ENCODE measurements at places on chromosomes 16 and 17.

- DNase-seq: no peak
Measured at GRCh38 chr17:34710226-34710625, 130.8 kb downstream of the TMEM132E start.

- DNase-seq: peak; percentile 70
Measured at GRCh38 chr16:67150047-67150832, 558 bp downstream of the B3GNT9 start.

GRCh38 chr17:65388911-65389310 lies 172.5 kb downstream of the AXIN2 start:
- no peak for DNase-seq

DNA sequence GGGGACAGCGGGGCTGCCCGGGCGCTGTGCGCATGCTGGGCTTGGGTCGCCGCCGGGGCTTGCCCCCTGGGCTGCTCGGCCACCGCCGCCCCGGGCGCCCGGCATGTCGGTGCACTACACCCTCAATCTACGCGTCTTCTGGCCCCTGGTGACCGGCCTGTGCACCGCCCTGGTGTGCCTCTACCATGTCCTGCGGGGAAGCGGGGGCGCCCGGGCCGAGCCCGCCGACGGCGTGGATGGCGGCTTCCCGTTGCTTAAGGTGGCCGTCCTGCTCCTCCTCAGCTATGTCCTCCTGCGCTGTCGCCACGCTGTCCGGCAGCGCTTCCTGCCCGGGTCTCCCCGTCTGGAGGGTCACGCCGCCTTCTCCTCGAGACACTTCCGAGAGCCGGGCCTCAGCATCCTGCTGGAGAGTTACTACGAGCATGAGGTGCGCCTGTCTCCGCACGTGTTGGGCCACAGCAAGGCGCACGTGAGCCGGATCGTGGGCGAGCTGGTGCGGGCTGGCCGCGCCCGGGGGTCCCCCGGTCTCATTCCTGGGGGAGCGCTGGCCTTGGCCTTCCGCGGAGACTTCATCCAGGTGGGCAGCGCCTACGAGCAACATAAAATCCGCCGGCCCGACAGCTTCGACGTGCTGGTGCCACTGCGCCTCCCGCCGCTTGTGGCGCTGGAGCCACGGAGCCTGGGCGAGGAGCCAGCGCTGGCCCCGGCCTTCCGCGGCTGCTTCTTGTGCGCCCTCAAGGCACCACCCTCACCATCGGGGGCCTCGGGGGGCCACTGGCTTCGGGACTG lies 789 bp downstream of the ITPRIPL2 start:
- peak; percentile 51 for DNase-seq

DNA sequence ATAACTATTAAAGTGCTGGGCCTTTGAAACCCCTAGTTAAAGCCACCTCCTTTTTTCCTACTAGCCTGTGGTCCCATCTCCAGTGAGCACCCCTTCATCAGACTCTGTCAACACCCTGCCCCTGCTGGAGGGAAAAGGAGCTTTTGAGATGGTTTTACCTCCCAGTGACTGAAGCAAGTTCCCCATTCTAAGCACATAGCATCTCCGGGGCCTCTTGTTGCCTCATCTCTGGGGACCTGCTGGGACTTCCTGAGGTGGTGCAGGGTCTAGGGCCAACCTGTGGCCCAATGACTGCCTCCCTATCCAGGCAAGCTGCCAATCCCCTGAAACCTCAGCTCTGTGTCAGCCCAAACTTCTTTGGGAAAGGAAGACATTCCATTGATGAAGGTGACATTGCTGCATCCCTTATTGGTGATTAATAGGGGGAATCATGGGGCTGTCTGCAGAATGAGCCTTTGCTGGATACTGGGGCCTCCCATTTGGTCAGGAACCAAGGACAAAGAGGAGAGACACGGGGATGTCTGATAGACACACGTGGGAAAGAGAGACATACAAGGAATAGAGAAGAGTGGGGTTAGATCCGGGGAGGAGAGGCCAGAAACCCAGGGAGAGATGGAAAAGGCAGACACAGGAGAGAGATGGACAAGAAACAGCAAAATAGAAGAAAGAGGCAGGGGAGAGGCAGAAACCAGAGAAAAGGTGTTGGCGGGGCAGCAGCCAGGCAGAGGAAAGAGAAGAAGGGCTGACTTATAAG lies 2.4 kb downstream of the C1QL1 start:
- no peak for DNase-seq

Measured in small intestine (tissue), 16 donors.